ENCODE measurements at places on chromosomes 3 and 15.

DNA sequence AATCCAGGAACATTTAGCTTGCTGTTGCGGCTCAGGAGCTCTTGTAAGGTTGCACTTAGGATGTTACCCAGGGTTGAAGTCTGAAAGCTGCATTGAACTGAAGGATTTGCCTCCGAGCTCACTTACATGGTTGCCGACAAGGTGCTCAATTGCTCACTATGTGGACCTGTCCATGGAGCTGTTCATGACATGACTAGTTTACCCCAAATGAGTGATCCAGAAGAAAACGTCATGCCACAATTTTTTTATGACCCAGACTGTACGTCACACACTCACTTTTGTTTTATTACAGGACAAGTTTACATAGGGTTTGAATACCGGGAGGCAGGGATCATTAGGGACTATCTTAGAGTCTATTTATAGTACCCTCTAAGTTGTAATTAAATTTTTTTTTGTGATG, 21.0 kb upstream of the CLDN11 start:
- no peak for DNase-seq

DNA sequence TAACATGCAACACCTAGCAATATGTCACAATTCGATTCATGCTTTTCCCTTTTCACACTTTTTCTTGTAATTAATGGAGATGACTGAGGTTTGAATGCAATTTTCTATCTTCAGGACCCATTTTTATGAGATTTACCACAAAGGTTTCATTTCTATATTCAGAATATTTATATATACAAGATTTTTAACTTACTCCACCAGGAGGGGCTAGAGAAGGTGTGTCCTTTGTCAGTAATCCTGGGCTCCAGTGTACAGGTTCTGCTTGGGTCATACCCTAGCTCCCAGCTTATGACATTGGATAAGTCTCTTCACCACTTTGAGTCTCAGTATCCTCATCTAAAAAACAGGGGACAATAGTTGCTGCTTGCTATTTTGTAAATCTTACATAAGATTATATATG, 95.7 kb upstream of the SLC24A5 start:
- DNase-seq = no peak

DNA sequence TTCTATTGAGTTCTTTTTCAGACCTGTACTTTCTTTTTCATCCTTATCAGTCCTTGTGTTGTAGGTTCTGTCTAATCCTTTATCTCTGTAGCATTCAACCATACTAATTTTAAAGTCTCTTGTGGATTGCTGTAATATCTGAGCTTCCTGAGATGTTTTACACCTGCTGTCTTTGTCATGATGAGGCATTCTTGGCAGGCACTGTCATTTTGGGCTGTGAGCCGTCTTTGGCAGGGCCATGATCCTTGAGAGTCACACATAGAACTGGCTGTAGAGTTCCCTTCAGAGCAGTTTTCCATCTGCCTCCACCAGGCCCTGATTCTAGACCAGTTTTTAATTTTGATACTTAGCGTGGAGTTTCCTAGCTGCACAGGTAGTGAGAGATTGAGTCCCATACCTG, 6.7 kb downstream of the EFCC1 start:
- DNase-seq = no peak

- DNase-seq = no peak
These were observed 3.5 kb upstream of the CHAC1 start for GRCh38 chr15:40949756-40950207.

DNA sequence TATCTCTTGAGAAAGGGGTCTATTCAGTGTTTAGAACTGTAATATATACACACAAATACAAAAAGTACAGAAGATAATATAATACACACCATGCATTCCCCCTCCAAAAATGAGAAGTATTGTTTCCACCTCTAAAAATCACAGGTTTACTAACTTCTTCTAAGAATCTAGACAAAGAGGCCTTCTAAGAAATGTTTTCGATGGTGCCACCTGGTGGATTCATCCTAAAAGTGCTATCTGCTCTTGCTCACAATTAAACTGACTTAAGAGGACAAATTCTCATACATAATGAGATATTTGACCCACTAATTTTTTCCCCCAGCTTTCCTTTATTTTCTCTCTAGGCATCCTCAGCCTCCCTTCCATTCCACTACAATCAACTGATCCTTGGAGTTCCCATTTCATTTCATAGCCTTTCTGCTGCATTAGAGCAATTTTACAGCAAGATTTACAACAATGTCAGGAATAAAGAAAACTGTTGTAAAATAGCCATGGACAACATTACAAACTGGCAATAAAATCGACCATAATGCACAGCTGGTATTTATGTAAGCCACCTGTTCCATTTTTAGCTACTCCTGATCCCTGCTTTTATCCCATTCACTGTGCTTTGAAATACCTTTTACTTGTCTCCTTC, 124.6 kb downstream of the ARRDC4 start:
- peak; percentile 45 for DNase-seq

Data from iPS DF 6.9 (cell line).